Progenitor cell of endocrine pancreas (in vitro differentiated cells): ENCODE measurements at places on chromosomes 7 and 10.

- no peak for DNase-seq
Measured at GRCh38 chr7:69908454-69908853, 310.2 kb downstream of the AUTS2 start.

GRCh38 chr10:36450380-36450779 is 675.0 kb upstream of the ANKRD30A start:
- no peak for DNase-seq

- no peak for DNase-seq
Measured at GRCh38 chr7:121180436-121181063, 148.2 kb upstream of the WNT16 start.

GRCh38 chr7:4722960-4723630 is 41.0 kb downstream of the FOXK1 start:
- DNase-seq = no peak

DNA sequence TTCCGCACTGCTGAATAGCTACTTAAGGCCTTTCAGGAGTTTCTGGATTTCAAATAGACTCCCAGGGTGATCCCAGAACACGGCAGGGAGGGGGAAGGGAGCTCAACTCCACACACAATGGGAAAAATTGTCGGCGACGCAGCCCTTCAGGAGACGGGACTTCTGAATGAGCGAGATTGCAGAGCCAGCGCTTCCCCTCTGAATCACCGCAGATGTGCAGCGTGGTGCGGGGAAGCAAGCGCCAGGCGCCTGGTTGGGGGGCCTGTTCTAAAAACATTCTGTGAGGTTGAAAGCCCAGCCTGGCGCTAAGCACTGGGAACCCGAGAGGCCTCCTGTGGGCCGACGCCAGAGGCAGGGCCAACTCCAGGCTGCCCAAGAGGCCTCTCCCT is 163.3 kb downstream of the MAD1L1 start:
- DNase-seq = no peak

DNA sequence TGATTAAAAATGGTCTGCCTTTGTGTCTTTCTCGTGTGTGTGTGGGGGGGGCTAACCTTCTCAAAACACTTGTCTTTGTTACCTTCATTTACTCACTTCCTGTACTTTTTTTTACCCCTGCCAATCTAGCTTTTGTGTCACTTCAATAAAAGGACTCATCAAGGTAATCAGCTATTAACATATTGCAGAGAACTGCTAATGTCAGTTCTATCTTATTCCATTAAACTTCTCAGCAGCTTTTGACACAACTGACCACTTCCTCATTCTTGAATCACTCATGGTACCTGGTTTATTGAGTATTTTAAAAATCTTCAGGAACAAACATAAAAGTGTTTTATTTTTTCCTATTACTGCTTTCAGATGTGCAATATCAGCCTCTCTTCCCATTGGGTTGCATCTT is 59.8 kb downstream of the SLC25A40 start:
- no peak for DNase-seq

- DNase-seq = no peak
Measured at GRCh38 chr10:28806951-28807759, 129.8 kb downstream of the BAMBI start.

DNA sequence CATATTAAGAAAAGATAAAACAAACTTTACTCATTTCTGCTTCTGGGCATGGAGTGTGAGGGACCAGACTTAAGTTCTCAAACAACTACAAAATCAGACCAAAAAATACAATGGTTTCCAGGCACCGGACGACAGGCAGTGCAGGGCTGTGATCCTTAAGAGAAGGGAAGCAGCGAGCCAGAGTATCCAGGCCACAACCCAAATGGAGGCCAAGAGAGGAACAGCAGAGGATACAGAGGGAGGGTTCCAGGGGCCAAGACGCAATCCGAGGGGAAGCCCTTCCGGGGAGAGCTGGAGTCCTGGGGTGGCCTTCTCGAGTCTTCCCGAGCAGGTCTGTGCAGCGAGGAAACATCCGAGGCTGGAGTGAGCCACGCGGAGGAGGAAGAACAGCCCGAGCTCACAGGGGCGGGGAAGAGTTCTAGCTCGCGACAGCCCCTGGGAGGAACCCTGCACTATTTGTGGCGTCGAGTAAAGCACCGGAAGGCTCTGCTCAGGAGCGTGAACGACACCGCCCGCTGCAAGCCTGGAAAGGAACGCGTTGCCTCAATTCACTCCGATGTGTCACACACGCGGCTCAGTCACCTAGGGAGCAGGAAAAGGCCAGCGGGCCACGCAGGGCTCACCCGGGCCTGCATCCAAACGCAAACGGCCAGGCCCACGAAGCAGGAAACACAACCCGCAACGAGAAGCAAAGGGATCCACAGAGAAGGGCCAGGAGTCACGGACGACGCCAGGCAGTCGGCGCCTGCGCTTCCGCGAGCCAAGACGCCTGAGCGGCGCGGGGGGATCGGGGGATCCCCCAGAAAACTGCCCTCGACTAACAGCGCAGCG is 933 bp upstream of the RNF32 start:
- no peak for DNase-seq

DNA sequence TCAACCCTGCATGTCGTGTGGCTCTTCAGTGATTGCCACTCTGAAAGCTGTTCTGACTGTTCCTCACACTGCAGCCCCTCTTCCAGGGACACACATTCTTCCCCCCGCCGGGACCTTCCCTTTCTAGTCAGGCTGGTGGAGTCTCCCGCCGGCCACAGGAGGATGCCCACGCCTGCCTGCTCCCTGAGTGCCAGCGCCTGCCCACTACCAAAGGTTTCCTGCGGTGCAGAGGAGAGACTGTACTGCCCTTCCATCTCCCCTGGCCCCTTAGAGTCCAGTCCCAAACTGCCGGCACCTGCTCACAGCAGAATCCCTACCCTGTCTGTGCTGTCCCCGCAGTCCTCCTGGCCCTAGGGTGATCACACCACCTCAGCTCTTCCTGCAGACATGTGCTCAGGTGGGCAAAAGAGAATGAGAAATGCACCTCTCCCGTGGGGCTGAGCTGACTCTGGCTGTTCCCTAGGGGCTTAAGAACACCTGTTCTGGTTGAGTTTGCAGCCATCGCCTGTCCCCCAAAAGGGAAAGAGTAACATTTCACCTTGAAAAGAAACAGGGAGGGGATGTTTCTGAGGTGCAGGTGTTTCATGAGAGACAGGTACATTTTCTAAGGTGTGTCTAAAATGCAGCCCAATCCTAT is 1.4 kb downstream of the PODXL start:
- no peak for DNase-seq

DNA sequence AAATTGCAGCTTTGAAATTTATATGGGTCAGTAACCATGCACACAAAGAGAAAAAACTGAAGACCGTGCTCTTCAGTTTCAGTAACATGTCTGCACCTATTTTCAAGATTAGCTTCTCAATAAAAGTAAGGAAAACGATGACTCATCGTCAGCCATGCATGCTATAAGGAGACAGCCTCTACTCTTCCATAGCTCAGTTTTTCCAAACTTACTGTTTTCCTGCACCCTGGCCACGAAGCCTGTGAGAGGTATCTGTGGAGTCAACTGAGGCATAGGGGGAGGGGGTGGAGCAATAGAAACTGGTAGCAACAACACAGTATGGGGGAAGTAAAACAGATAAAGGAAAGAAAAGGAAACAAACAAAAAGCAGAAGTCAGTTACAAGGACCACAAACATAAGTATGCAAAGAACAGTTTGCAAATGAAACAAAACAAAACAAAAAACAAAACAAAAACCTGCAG is 58.0 kb downstream of the PDSS1 start:
- DNase-seq = no peak

- no peak for DNase-seq
Measured at GRCh38 chr7:23966941-23967340, 256.9 kb downstream of the STK31 start.

DNA sequence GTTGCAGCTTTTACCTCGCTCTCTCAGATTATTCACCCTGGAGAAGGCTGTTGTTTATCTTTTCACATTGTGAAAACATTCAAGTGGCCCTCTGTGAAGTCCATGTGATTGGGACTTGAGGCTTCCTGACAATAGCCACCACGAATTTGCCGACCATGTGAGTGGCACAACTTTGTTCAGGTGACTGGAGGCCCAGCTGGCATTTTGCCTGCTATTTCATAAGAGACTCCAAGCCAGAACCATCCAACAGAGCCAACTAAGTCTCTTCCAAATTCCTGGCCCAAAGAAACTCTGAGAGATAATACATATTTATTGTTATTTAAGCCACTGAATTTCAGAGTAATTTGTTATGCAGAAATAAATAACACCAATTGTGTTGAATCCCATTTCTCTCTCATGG is 38.2 kb upstream of the CCSER2 start:
- no peak for DNase-seq

GRCh38 chr10:18786478-18786877 is 127.2 kb downstream of the ARL5B start:
- DNase-seq = no peak

DNA sequence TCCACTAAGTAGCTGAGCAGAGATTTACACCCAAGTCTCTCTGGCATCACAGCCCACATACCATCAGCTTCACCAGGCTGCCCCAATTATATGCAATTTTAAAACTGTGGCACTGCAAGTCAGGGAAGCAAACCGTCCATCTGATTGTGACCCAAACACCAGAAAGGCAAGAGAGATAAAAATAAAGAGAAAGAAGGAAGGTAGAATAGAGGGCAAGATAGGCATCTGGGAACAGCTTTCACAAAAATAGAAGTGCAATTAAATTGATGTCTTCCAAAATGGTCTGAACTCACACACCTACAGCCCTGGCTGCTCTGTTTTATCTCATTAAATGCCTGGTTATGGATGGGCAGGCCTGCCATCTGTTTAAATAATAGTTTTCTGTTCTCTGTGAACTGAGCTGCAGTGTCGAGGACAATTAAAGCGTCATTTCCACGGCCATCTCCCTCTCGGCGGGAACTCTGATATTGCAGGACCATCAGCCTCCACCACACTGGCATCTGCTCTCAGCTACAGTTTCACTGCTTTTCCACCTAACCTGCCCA is 509.1 kb downstream of the INHBA start:
- no peak for DNase-seq

GRCh38 chr7:102079140-102080018 is 207.3 kb upstream of the SH2B2 start:
- DNase-seq = no peak

- no peak for DNase-seq
Measured at GRCh38 chr10:51981731-51982130, 282.3 kb upstream of the CSTF2T start.

- no peak for DNase-seq
Measured at GRCh38 chr7:116736927-116737715, 65.1 kb downstream of the MET start.

DNA sequence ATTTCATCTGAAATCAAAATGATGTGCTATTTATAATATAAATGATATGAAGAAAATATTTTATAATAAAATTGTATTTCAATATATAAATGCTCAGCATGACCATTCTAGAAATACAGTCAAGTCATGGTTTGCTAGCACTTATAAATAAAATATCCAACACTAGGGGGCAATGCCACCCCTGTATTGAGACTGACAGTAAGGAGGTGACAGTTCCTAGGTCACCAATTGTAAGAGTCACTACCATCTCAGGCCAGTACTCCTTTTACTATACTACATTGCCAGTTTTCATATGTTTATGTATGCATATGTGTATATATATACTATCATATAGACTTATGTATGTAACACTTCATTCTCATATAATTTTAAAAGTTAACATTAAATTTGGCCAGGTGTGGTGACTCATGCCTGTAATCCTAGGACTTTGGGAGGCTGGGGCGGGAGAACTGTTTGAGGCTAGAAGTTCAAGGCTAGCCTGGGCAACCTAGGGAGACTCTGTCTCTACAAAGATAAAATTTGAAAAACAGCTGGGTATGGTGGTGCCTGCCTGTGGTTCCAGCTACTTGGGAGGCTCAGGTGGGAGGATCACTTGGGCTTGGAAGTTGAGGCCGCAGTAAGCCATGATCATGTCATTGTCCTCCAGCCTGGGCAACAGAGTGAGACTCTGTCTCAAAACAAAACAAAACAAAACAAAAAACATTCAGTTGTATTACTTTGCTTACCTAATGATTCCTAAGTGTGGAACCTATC is 2.4 kb upstream of the CNOT4 start:
- no peak for DNase-seq

GRCh38 chr7:38310591-38311101 is 37.2 kb upstream of the TARP start:
- no peak for DNase-seq

DNA sequence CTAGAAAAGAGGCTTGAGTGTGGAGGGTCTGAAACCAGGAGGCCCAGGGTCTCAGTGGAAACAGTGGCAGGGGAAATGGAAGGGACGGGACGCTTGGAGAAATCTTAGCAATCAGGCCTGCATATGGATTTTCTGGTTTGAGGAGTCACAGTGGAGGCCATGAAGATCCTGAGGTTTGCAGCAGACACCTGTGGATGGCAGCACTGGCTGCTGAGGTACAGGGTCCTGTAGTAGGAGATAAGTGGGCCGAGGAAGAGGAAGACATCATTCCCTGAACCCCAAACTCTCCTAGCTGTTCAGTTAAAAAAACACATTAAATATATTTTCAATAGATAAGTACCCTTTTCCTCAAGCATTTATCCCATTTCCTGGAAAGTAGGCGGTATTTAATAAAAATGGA is 208.8 kb upstream of the IGFBP3 start:
- no peak for DNase-seq

DNA sequence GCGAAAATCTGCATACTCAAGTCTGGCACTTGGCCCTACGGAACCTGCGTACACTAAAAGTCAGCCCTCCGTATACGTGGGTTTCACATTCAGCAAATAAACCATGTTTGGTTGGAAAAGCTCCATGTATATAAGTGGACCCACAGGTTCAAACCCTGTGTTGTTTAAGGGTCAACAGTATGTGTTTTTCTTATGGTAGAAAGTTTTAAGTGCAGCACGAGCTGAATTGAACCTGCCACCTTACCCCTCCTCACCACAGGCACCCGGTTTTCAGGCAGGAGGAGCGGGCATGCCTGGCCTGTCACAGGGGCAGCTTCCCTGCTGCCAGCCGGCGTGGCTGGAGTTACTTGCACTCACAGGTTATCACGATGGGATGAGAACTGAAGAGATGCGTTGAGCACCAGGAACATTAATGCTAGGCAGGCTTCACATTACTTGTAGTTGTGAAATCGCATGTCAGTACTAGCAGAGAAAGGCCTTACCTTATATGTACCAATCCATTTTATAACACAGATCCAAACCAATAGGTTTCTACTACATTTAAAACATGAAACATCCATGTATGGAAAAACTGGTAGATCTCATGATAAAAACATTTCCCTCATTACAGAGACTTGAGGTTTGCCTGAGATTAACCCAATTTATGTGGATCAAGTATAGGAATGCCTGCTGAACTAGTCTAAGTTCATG is 12.9 kb downstream of the INSIG1 start:
- no peak for DNase-seq

GRCh38 chr10:45373003-45373575 is 927 bp upstream of the ALOX5 start:
- DNase-seq = peak; percentile 30

DNA sequence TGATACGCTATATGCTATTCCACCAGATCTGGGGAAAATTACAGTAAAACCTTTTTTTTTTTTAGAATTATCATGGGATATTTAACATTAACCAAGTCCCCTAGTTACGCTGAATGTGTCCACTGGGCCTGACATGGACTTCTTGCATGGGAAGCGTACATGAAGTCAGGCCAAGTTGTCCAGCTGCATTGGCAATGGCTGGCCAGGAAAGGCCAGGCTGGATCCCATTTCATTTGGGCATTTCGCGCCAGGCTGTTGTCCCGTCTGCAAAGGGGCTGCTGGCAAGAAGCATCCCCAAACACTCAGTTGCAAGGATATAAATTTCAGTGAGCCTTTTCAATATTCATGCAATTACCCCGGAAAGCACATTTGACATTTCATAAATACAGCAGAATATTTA is 933.3 kb downstream of the GRID1 start:
- DNase-seq = no peak

- no peak for DNase-seq
Measured at GRCh38 chr10:119502618-119503155, 39.8 kb downstream of the RGS10 start.
